H7 (cell line): ENCODE measurements at places on chromosomes 12 and 14.

DNA sequence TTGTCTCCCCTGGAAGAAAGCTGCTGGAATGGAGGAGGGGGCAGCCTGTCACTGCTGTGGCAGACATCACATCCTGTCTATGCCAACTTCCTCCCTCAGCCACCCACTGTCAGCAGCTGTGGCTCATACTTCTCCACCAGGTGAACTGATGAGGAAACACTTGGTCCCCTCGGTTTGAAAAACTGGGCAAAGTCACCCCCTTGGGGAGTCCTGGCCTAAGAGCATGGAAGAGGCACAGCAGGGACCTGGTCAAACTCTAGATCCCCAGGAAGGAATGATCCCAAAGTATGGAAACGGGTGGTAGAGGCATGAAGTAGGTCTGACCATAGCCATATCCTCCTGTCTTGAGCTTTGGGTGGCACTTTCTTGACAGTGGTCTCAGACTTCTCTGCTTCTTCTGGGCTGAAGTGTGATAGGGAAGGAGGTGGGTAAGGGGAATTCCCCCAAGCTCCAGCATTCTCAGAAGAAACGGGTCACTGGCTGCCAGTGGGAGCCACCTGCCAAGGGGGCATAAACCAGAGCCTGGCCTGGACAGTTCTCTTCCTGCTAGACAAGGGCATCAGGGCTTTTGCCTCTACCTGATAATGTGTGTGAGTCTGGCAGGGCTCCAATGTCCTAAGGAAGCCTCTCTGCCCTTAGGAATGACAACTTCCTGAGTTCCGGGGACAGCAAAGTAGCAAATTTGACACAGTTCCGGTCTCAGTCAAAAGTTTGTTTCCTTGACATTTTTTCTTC, 36.0 kb downstream of the FMNL3 start:
- DNase-seq = no peak

GRCh38 chr12:30822385-30823155, 67.8 kb upstream of the CAPRIN2 start:
- DNase-seq = peak; percentile 87

GRCh38 chr12:46246021-46246700, 22.7 kb downstream of the SLC38A1 start:
- no peak for DNase-seq

GRCh38 chr14:78758333-78758732, 588.2 kb downstream of the NRXN3 start:
- DNase-seq = peak; percentile 20

GRCh38 chr14:100345711-100346110, 22.6 kb downstream of the SLC25A47 start:
- DNase-seq = peak; percentile 27

DNA sequence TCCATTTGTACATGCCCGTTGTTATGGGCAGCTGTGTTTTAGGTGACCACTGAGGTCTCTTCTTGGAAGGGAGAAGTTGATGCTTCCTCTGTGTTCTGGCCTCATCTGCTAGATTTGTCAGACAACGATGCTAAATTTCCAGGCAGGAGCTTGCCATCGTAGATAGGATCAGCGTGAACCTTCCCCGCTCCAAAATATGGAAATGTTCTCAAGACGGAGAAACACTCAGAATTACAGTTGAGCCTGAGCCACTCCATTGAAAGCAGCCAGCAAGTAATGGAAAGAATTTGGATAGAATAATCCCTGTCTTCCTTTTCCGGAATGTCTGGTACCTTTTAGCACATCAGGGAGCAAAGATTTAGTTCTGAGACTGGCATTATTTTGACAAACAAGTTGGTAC, 34.8 kb downstream of the TUNAR start:
- no peak for DNase-seq

DNA sequence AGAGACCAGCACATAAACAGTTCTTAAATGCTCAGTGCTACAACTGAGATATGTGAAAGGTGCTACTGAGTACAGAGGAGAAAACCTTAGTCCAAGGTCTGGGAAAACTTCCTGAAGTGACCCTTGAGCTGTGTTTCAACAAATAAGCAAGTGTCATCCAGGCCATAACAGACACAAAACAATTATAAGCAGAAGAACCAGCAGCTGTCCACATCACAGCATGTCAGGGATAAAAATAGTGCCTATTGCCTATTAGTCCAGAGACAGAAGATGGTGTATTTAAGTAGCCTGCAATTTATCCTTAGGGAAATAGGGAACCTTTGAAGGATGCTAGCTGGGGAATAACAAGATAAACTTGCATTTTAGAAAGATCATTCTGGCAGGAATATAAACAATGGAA, 237.8 kb downstream of the SPTSSA start:
- DNase-seq = no peak

DNA sequence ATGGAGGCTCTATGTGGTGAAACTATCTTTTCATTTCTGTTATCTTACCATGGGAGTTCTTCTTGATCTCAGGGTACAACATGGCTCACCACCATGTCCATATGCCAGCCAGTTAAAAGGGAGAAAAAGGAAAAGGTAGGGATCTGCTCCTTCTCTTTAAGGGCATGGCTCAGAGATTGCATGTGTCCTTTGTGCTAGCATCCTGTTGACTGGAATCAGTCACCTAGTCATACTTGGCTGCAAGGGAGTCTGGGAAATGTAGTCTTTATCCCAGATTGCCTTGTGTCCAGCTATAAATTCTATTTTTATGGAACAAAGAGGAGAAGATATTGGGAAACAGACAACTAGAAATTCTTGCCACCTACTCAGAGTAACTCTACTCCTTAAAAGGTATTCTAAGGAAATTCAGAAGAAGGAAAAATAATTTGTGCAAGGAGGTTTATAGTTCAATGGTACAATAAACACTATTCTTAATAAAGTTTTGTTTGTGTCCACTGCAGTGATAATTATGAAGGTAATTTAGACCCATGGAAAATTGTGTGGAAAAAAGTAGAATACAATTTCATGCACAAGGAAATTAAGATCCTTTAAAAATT, 86.4 kb upstream of the RPH3A start:
- DNase-seq = peak; percentile 38

GRCh38 chr14:81523616-81524015, 10.0 kb downstream of the SEL1L start:
- DNase-seq = no peak

- DNase-seq = no peak
Measured at GRCh38 chr12:42445891-42446290, 119.9 kb downstream of the PPHLN1 start.

GRCh38 chr12:22407397-22407796, 72.9 kb upstream of the ST8SIA1 start:
- no peak for DNase-seq

DNA sequence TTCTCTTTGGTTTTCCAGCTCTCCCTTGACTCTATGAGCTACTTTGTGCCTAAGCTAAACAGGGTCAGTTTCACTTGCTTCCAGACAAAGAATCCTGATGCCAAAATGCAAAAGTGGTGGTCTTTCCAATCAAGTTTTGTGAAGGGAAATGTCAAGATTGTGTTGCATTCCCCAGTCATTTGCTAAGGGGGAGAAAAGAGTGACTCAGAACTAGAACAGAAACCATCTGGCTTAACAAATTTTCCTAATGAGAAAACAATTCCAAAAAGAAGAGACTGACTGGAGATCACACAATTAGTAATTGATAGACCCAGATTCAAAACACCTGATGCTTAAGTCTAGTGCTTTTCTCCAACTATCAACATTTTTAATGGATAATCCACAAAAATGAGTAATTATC, 235.1 kb upstream of the DIO2 start:
- no peak for DNase-seq

- DNase-seq = peak; percentile 26
Measured at GRCh38 chr12:100986595-100987547, 192.3 kb downstream of the ANO4 start.

DNA sequence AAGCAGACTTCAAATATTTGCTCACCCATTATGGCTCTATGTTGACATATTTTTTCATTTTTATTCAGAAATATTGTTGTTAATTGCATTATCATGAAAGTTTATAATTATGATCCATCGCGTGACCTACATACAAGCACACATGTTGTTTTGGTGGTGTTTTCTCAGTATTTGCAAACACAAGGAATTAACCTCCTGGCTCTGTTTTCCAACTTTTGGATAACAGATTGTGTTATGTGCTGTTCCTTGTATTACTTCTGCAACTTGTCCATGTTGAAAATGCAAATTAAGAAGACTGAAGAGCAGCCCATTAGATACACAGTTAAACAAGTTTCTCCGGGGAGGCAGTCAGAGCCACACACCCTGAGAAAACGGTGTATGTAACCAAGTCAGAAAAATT, 201.2 kb downstream of the SEC23A start:
- DNase-seq = no peak

DNA sequence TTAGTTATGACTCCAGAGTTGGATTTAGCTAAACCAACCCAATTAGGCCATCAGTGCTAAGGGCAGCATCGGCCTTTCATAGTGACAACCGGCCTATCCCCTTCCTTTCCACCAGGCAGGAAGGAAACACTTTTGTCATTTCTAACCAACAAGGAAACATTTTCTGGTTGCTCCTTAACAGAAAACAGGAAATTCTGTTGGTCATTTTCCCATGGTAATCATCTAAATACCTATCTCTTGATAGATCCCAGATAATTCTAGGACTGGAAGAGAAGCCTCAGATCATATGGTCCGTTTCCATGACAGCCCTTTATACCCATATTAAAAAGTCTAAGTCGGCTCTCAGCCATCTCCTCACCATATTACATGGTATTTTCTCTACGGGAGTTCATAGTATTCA, 79.2 kb upstream of the USP44 start:
- DNase-seq = no peak

DNA sequence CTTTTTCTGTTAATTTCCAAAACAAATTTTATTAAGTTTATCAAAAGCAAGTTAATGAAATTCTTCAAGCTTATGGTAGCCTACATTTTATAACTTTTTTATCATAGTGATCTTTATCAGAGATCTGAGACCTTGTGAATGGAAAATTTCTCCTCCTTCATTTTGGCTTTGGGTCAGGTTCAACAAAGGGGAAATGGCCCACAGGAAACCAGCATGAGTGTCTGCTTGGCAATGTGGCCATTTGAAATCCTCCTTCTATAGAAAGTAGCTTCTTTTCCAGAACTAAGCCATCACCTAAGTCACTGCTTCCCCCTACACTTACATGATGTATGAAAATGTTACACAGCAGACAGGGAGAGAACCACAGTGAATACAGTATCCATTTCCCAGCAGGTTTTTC, 1.6 kb downstream of the RHOJ start:
- no peak for DNase-seq

- DNase-seq = no peak
Measured at GRCh38 chr14:35351897-35352273, 52.7 kb downstream of the NFKBIA start.

- no peak for DNase-seq
Measured at GRCh38 chr12:89225401-89225800, 126.9 kb downstream of the DUSP6 start.

GRCh38 chr14:53621921-53622320, 334.7 kb downstream of the BMP4 start:
- DNase-seq = no peak

DNA sequence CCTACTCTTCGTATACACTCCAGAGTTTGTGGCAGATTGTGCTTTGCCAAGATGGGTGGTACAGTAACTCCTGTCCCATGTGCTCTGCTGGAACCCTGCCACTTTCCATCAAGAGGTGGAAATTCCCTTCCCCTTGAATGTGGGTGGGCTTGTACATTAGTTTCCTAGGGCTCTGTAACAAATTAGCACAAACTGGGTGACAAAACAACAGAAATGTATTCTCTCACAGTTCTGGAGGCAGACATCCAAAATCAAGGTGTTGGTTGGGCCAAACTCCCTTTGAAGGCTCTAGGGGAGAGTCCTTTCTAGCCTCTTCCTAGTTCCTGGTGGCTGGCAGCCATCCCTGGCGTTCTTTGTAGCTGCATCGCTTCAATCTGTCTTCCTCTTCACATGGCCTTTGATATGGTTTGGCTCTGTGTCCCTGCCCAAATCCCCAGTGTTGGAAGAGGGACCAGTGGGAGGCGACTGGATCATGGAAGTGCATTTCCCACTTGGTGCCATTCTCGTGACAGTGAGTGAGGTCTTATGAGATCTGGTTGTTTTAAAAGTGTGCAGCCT, 117.5 kb downstream of the VRK1 start:
- no peak for DNase-seq

DNA sequence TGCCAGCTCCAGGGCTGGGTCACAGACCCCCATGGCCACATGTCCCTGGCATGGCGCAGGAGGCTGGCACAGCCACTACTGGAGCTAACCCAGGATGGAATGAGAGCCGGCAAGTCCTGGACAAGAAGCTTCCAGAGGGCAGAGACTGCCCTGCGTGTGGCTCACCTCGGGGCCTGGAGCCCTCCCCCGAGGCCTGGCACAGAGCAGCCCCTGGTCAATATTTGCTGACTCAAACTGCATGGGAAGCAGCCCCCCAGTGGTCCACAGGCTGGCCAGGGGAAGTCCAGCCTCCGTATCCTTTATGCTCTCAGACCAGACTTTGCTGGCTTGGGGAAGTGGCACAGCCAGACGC, 71.4 kb downstream of the BCL11B start:
- no peak for DNase-seq

- no peak for DNase-seq
Measured at GRCh38 chr12:12126551-12126950, 55.8 kb downstream of the BCL2L14 start.

DNA sequence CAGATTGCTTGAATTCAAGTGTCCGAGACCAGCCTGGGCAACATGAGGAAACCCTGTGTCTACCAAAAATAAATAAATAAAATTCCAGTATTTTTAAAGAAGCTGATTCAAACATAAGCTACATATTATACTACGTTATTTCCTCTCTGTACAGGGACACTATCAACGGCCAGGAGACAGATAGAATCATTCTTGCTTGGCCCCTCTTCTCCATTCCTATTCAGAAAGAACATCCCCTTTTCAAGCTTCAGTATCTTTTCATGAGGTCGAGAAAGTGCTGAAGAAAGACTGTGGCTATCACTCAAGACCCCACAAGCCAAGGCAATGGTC, 314 bp upstream of the DHRS7 start:
- no peak for DNase-seq

- no peak for DNase-seq
Measured at GRCh38 chr14:103849151-103849886, 1.9 kb upstream of the PPP1R13B start.

DNA sequence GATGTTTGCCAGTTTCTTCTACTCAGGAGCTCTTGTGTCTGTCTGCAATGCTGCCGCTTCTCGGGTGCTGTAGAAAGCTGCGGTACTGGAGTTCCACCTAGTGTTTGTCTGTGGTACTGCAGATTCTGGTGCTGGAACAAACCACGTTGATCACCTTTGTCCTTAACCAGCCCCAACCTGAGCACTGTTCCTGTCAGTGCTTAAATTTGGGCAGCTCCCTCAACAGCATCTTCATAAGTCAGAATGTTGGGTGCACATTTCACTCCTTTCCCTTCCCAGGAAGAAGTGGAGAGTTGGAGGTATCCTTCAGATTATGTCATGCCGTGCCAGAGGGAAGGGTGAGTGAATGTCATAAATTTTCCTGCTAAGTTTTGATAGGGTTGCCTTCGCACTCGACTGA, 48.7 kb upstream of the LALBA start:
- DNase-seq = peak; percentile 66

- no peak for DNase-seq
Measured at GRCh38 chr14:77809011-77809410, 9.1 kb downstream of the ADCK1 start.
